ENCODE measurements at places on chromosomes 7 and 10.

DNA sequence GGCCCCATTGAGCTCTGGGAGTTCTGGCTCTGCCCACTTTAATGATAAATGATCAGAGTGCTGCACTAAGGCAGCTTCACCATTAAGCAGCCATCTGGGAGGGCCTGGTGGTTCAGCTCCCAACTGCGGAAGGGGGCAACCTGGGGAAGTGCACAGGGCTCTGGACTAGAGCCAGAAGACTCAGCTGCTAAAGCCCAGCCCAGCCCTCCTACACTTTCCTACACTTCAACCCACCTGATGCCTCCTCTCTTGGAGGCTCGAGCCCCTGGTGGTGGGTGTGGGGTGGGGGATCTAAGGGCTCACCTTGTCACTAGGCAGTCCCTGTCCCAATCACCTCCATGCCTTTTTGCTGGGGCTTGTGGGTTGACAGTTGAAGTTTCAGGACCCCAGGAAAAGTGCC lies 60.6 kb upstream of the ANTXRL start:
- DNase-seq: no peak

DNA sequence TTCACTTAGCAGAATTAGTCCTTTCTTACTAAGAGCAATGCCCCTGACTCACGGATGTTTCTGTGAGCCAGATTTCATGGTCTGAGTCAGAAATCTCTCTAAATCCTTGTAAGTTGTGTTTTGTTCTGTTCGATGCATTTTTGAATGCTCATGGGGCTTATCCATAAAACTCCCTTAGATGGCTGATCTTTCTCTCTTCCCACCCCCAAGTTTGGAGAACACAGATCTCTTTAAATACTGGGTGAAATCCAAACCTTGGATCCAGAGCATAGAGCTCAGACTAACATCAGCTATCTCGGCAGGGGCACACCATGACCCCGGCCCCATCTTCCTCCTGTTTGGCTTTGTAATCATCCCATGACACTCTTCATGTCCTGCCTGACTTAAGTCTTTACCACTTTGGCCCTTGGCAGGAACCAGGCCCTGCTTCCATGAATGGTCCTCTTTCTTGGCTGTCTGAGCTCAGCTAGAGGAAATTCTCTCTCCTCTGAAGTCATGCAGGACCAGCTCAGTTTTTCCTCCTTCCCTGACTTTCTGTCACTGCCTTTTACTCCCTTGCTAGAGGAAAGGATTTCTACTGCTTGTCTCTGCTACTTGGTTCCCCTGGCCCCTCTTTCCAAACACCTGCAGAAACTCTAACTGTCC lies 120.4 kb upstream of the RAB11FIP2 start:
- DNase-seq: peak; percentile 20

DNA sequence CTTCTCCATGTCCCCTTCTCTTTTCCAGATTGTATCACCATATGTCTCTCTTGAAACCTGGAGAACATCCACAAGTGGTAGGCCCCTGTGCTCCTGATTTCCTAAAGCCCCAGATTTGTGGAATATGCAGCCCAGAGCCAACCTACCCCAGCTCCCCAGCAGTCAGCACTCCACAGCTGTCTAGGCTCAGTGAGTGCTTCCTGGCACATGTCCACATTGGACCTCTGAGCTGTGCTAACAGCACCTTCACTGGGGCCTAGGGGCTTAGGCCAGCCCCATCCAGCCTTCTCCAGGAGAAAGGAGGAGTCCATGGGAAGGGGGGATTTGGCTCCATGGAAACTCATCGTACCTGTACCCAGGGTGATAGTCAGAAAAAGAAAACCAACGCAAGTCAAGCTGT lies 192.7 kb downstream of the FGFR2 start:
- DNase-seq: no peak

DNA sequence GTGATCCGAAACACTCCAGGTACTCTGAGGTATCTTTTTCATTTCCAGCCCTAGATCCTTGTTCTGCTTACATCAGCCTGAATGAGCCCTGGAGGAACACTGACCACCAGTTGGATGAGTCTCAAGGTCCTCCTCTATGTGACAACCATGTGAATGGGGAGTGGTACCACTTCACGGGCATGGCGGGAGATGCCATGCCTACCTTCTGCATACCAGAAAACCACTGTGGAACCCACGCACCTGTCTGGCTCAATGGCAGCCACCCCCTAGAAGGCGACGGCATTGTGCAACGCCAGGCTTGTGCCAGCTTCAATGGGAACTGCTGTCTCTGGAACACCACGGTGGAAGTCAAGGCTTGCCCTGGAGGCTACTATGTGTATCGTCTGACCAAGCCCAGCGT lies 5.1 kb downstream of the OIT3 start:
- DNase-seq: no peak

- no peak for DNase-seq
Observed at GRCh38 chr10:90947030-90947960, 26.4 kb upstream of the ANKRD1 start.

Measured in tongue (tissue), 3 donors.